ENCODE measurements at places on chromosomes 11 and 22. TPM values are rescaled to one million over a fixed set of nuclear protein-coding genes. Genes with fewer than 3 reads are reported as not detected.

Gene GAL
- 1.7 TPM for total RNA-seq

- no peak overlapping the region for H3K27ac ChIP-seq
- H3K27me3 ChIP-seq = no peaks in the 10 kb centered on the region
- no peak for DNase-seq
- H3K4me3 ChIP-seq = no peak overlapping the region
- H3K36me3 ChIP-seq = no peaks in the 10 kb centered on the region
These were observed 556.2 kb upstream of the CHORDC1 start for GRCh38 chr11:90779098-90779497.

DNA sequence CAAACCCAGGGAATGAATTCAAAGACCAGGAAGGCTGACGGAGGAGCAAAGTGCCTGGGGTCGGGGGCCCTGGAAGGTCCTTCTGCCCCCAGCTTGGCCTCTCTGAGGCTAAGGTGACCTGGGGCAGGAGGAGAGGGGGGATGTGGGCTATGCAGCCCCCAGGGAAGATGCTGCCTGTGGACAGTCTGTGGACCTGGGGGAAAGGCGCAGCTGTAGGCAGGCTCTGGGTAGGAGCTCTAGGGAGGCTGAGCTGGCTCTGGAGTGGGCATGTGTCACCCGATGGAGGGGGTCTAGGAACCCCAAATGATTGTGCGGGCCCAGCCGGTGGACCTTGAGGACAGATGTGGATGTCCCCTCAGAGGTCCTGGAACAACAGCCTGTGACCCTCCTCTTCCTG lies 42.8 kb downstream of the WNT7B start:
- no peaks in the 10 kb centered on the region for H3K27me3 ChIP-seq
- no peak overlapping the region for H3K4me3 ChIP-seq

DNA sequence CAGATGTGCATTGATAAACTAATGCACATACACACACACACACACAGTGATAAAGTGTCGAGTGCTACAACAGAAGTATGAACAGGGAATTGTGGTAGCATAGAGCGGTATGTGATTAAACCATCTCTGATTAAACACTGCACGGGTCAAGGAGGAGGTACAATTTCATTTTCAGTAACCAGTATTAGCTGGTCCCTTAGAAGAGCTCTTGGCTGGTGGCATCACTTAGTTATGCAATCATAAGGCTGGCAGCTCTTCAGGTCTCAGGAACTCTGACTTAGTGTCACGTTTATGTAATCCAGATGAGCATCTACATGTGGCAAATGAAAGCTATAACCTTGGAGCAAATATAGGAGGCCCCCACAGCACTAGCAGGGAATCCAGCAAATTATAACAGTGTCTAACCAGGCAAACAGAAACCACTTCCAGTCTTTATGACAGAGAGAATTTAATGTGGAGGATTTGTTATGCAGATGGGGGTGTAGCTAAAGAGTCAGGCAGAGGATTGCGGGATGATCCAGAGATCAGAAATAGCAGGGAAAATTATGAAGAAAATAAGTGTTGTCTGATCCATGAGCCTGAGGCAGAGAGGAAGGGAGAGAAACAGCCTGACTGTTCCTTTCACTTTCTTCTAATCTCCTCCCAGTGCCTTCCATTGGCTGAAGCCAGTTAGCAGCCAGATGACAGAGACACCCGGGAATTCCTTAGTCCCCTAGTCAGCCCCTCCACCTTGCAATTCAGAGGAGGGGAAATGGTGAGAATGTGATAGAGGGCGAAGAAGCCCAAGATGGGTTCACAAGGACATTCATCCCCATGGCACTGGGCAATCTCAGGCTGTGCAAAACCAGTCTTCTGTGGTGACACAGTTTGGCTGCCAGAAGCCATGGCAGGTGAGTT lies 533.1 kb upstream of the TENM4 start:
- no peak overlapping the region for H3K4me3 ChIP-seq
- no peaks in the 10 kb centered on the region for H3K27me3 ChIP-seq
- H3K36me3 ChIP-seq = no peaks in the 10 kb centered on the region
- H3K27ac ChIP-seq = no peak overlapping the region

- DNase-seq = no peak
- no peak overlapping the region for H3K27ac ChIP-seq
- H3K4me1 ChIP-seq = no peaks in the 10 kb centered on the region
- no peaks in the 10 kb centered on the region for H3K36me3 ChIP-seq
- H3K4me3 ChIP-seq = no peak overlapping the region
- H3K27me3 ChIP-seq = no peaks in the 10 kb centered on the region
These were observed 157.2 kb upstream of the B3GAT1 start for GRCh38 chr11:134569195-134569594.

- no peaks in the 10 kb centered on the region for H3K36me3 ChIP-seq
- no peak overlapping the region for H3K4me3 ChIP-seq
- DNase-seq = no peak
These were observed 24.4 kb upstream of the FBLN1 start for GRCh38 chr22:45478108-45478771.

Gene RAG2
- total RNA-seq = 0.15 TPM

DNA sequence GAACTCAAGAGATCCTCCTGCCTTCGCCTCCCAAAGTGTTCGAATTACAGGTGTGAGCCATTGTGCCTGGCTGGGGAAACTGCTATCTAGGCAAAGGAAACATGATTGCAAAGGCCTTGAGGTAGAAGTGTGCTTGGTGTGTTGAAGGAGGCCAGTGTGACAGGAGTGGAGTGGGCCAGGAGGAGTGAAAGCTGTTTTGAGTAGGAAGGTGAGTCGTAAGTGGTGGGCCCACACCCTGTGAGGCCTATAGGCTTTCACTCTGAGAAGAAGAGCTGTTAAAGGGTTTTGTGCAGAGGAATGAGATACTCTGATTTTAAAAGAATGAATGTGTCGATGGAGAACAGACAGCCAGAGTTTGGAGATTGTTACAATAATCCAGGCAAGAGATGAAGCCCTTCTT lies 43.4 kb downstream of the WEE1 start:
- peaks cover 7% of the 10 kb centered on the region for H3K27me3 ChIP-seq
- H3K4me1 ChIP-seq = peaks cover 10% of the 10 kb centered on the region
- no peak overlapping the region for H3K4me3 ChIP-seq
- H3K36me3 ChIP-seq = no peaks in the 10 kb centered on the region

DNA sequence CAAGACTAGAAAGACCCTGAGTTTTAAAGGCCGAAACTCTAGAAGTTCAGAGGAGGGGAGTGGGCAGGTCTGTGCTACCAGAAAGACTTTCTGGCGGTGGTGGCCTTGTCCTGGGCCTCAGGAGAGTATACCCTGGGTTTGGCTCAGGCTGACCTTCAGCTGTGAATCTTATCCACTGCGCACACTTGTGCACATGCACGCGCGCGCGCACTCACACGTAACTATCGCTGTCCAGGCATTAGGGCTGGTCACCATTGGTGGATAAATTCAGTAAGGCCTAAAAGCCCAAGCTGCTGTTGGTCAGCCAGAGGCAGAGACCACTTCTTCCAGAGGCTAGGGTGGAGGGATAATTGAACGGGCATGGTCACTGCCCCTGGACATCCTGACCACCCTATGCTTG lies 25.1 kb downstream of the ARHGEF17 start:
- no peaks in the 10 kb centered on the region for H3K36me3 ChIP-seq
- H3K27me3 ChIP-seq = no peaks in the 10 kb centered on the region
- no peak overlapping the region for H3K4me3 ChIP-seq

DNA sequence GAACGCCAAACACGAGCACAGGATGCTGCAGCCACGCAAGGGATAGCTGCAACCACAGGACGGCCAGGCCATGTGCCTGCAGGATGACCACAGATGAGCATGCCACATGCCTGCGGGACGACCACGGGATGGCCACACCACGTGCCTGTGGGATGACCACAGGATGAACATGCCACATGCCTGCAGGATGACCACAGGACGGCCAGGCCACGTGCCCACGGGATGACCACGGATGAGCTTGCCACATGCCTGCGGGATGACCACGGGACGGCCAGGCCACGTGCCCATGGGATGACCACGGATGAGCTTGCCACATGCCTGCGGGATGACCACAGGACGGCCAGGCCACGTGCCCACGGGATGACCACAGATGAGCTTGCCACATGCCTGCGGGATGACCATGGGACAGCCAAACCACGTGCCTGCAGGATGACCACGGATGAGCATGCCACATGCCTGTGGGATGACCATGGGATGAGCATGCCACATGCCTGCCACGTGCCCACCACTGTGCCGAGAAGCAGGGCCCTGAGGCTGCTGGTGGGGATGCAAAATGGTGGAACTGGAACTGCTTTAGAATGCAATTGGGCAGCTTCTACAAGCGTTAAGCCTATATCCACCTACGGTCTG lies 12.8 kb upstream of the MOB2 start:
- H3K27ac ChIP-seq = no peak overlapping the region
- no peak for DNase-seq
- H3K27me3 ChIP-seq = no peaks in the 10 kb centered on the region
- no peak overlapping the region for H3K4me3 ChIP-seq

Gene OR4P4
- total RNA-seq = not detected

Gene GGTLC2
- not detected for total RNA-seq

Gene TRPM5
- total RNA-seq = 0.34 TPM

- no peaks in the 10 kb centered on the region for H3K36me3 ChIP-seq
- H3K4me1 ChIP-seq = peaks cover 11% of the 10 kb centered on the region
- peaks cover 12% of the 10 kb centered on the region for H3K27me3 ChIP-seq
- no peak overlapping the region for H3K27ac ChIP-seq
- no peak for DNase-seq
- H3K4me3 ChIP-seq = no peak overlapping the region
These were observed 114.9 kb downstream of the KCNQ1 start for GRCh38 chr11:2559527-2560311.

Gene ADM
- 3.8 TPM for total RNA-seq

GRCh38 chr11:126525216-126525615 lies 169.7 kb downstream of the ST3GAL4 start:
- H3K36me3 ChIP-seq = no peaks in the 10 kb centered on the region
- peaks cover 20% of the 10 kb centered on the region for H3K4me1 ChIP-seq
- no peak overlapping the region for H3K4me3 ChIP-seq

Gene MTMR3
- total RNA-seq = 40.0 TPM

Gene HYLS1
- total RNA-seq = 8.9 TPM

DNA sequence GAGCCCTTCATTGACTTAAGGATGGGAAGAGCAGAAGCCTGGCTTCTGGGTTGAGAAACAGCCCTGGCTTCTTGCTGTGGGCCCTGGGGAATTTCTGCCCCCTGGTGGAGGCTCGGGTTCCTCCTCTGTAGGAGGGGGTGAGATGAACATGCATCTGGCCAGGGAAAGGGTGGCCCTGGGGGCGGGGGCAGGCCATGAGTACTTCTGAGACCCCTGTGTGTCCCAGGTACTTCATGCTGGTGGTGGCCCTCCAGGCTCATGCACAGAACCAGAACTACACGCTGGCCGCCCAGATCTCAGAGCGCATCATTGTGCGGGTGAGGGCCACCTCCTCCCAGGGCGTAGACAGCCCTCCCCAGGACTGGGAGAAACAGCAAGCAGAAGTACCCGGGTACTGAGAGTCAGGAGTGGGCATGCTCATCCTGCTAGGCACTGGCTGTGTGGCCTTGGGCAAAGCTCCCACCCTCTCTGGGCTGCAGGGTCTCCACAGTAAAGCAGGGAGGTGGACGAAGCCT lies 15.8 kb downstream of the TMEM258 start:
- no peaks in the 10 kb centered on the region for H3K4me1 ChIP-seq
- H3K27ac ChIP-seq = no peak overlapping the region
- DNase-seq = peak; percentile 67
- H3K4me3 ChIP-seq = no peak overlapping the region
- H3K36me3 ChIP-seq = no peaks in the 10 kb centered on the region

DNA sequence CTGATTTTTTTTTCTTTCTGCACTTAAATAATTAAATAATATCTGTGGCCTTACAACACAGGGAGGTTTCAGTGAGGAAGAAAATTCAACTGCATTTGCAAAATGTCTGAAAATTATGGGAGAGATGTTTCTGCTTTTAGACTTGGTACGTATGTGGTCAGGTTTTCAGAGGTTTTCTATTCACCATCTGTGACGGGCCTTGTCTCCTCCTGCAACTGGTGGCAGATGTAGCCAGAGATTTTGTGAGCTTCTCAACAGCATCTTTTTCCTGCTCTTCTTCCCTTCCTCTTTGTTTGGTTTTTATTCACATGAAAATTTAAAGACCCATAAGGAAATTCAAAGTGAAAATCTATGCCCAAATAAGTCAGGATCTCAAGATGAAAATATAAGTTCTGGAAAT lies 38.3 kb downstream of the ZBTB16 start:
- H3K27me3 ChIP-seq = no peaks in the 10 kb centered on the region
- no peak overlapping the region for H3K4me3 ChIP-seq
- DNase-seq = no peak
- no peak overlapping the region for H3K27ac ChIP-seq
- H3K4me1 ChIP-seq = peaks cover 46% of the 10 kb centered on the region
- H3K36me3 ChIP-seq = no peaks in the 10 kb centered on the region

- no peaks in the 10 kb centered on the region for H3K4me1 ChIP-seq
- no peak overlapping the region for H3K27ac ChIP-seq
- no peak overlapping the region for H3K4me3 ChIP-seq
- no peaks in the 10 kb centered on the region for H3K27me3 ChIP-seq
These were observed 381.9 kb downstream of the CTTN start for GRCh38 chr11:70780246-70780535.

Gene NXPE2
- not detected for total RNA-seq

- no peak for DNase-seq
- no peak overlapping the region for H3K27ac ChIP-seq
- H3K36me3 ChIP-seq = no peaks in the 10 kb centered on the region
- H3K4me1 ChIP-seq = peaks cover 4% of the 10 kb centered on the region
These were observed 619.0 kb downstream of the SOX6 start for GRCh38 chr11:15737320-15737719.

DNA sequence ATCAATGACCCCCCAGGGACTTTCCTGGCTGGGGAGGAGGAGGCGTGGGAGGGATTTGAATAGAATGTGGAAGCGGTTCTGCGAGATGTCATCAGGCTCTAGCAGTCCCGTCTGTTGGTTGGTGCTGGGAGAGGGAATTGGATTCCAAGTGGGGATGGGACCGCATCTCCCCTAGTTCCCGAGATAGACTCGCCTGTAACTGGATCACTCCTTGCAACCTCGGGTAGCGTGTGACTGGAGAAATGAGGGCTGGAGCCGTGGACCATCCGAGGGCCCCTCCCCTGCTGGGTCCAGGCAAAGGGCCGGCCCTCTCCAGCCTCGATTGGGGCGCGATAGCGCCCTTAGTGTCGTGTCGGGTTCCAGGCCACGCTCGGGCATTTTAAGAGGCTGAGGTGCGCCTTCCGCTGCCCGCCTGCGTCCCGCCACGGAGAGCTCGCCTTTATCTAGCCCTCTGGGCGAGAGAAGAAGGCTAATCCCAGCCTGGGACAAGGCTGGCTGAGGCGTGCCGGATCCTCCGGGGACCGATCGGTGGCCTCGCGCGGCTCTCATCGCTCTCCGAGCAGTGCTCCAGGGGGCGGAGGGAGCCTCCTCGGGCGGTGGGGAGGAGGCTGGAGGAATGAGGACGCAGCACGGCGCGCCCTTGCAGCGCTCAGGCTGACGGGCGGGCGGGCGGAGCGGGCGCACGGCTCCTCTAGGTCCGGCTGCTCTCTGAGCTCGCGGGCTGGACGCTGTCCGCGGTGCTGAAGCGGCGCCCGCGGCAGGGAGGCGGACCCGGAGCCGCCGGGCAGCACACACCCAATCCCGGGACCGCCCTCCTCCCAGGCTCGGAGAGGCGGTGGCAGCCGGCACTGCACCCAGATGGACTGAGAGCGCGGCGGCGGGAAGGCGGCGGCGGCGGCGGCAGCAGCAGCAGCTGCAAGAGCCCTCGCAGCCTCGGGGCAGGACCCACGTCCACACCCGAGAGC lies 107.8 kb downstream of the OSBP2 start:
- peak; percentile 97 for DNase-seq
- H3K4me3 ChIP-seq = peak overlapping the region; percentile 48
- H3K27me3 ChIP-seq = peaks cover 66% of the 10 kb centered on the region
- no peak overlapping the region for H3K27ac ChIP-seq
- no peaks in the 10 kb centered on the region for H3K36me3 ChIP-seq
- H3K4me1 ChIP-seq = peaks cover 4% of the 10 kb centered on the region
